ENCODE measurements at places on chromosomes 7 and 10.

- DNase-seq = no peak
Observed at GRCh38 chr10:109127363-109127762, 795.9 kb downstream of the XPNPEP1 start.

DNA sequence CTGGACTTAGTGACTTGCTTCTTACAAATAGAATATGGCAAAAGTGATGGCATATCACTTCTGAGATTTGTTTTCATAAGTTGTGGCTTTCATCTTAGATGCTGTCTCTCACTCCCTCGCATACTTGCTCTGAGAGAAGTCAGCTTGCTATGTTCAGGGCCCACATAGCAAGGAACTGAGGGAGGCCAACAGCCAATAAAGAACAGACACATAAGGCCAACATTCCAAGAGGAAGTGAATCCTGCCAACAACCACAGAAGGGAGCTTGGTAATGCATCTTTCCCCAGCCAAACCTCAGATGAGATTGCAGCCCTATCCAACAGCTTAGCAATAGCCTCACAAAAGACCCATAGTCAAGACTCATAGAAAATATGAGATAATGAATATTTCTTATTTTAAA, 39.2 kb upstream of the DMTF1 start:
- DNase-seq = no peak

DNA sequence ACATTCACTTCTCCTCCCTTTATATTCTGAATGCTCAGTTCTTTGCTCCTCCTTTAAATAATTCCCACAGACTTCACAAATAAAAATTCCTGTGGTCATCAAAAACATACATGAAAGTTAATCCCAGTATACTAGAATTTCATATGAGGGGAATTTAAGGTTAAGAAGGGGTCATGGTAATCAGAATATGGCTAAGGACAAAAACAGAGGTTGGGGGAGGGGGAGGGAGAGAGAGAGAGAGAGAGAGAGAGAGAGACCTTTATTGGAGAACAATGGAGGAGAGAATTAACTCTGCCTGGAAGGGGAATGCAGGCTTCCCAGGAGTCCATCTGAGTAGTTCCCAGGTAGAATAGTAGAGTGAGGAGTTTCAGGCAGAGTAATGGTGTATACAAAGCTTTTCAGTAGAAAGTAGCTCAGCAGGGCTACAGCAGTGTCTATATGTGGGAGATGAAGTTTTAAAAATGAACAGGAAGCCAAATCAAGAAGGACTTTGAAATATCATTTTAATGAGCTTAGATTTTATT, 5.2 kb upstream of the CUBN start:
- no peak for DNase-seq

DNA sequence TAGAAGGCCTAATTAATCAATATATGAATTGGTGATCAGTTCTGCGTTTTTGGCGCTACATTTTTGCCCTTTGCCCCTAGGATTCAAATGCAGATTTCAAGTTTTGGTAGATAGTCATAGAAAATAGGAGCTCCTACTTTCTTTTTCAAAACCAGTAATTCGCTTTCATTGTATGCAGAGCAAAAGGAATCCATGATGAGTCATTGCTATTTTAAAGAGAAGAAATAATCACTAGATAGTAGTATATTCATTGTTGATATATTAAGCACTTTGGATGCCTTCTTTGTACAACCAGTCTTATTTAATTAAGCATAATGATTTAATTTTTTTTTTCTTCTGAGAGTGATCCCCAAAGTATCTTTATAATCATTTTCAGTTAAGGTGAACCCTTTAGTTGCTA, 50.3 kb downstream of the CSTF2T start:
- DNase-seq = no peak

GRCh38 chr7:73730485-73730884, 8.1 kb downstream of the ABHD11 start:
- DNase-seq = no peak

- DNase-seq = no peak
Observed at GRCh38 chr10:60480865-60481563, 91.3 kb upstream of the ANK3 start.

- peak; percentile 93 for DNase-seq
Observed at GRCh38 chr7:87216701-87217508, 2.6 kb downstream of the TMEM243 start.

GRCh38 chr10:30062090-30062489, 2.7 kb upstream of the JCAD start:
- DNase-seq = no peak

DNA sequence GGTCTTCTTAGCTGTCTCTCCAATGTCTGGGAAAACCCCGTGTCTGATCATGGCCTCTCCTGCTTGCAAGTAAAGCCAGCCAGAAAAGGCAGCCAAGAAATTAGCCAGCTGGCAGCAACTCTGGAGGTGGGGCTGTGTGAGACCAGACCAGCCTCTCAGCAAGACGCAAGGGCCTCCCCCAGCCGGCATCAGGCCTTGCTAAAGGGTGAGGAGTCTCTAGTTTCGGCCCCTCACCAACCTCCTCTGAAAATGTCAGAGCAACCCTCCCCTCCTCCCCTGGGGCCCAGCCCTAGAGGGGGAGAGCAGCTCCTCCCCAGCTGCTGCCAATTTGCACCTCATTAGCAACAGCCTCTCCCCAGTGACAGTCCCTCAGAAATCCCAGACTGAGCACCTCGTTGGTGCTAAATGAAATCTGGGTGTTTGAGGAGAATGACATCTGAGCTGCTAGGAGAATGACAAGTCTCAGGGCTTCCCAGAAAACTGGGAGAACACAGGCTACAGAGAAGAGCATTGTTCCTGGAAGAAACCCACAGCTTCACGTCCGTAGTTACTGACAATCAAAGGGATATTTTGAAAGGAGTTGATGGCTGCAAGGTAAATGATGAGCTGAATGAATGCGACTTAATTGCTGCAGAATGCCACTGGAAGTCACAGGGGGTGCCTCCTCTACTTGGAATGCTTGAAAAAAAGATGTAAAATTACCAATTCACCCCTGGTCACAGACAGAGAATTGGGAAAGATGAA, 25.9 kb downstream of the DGKI start:
- DNase-seq = peak; percentile 85

- no peak for DNase-seq
Observed at GRCh38 chr7:129958643-129959470, 6.1 kb upstream of the UBE2H start.

- peak; percentile 1 for DNase-seq
Observed at GRCh38 chr10:90352288-90352687, 505.6 kb downstream of the HTR7 start.

GRCh38 chr7:155848691-155849669, 36.7 kb upstream of the SHH start:
- no peak for DNase-seq

- peak; percentile 75 for DNase-seq
Observed at GRCh38 chr7:28037220-28038010, 143.2 kb downstream of the JAZF1 start.

DNA sequence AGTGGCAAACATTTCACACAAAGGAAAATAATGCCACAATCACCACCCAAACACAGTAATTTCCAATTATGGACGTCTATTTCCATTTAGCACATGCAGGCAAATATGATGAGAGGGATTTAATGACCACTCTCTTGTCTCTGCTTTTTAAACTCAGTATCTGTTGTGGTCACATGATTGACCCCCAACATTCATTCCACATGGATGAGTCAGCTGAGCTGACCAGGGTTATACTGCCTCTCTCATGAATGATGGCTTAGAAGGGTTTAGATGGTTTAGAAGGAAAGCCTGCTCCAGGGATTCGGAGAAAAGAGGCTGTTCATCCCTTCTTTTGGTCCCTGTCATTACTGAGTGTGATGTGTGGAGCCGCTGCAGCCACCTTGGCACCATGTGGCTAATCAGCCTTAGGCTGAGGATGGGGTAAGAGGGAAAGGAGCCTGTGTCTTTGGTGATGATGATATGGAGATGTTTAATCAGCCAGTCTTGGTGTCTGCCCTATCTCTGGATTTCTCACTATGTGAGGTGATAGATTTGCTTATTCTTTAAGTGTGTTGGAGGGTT, 38.2 kb upstream of the JAKMIP3 start:
- no peak for DNase-seq

DNA sequence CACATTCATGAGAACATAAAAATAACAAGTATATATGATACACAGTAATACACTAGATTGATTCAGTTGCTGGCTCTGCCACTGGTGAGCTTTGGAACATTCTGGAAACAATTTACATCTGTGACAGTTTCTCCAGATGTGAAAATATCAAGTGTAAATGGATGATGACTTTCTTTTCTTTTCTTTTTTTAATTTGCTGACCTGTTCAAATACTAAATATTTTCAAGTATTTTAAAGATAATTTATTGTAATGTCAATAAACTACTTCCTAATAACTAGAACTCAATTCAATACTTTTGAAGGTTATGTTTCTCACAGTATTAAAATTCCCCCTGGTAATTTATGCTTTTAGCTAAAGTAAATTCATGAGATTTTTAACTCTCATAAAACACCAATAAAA, 180.3 kb downstream of the CRPPA start:
- no peak for DNase-seq

DNA sequence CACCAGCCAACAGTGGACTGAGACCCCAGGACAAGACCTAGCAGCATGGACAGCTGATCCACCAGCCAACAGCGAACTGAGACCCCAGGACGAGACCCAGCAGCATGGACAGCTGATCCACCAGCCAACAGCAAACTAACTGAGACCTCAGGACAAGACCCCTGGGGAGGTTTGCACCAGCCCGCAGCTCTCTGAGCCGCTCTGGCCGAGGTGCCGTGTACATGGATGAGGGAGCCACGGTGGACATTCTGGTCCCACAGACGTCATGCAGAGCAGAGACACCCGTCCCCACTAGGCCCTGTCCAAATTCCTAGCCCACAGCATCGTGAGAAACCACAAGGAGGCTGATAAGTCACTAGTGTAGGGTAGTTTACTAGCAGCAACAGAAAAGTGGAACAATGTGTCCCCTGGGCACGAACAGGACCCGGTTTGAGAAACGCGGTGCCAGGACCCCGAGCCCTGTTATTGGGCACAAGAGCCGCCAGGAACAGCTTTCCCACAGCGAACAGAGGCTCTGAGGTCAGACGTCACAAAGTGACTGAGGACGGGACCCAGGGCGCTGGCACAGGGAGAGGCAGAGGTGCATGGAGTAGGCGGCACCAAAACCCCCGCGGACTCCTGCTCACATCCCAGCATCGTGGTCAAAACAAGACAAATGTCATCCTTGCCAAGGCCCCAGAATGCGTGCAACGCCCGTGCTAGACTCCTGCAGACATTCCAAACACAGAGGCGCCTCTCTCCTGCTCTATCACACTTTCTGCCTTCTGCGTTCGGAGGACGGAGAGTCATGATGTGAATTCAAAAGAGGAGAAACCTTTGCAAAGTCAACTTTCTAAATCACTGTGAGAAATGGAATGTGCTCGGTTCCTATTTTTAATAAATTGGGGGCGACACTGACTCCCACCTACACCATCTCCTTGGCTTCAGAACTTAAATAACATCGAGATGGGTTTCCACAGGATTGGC, 8.1 kb downstream of the STK32C start:
- no peak for DNase-seq

DNA sequence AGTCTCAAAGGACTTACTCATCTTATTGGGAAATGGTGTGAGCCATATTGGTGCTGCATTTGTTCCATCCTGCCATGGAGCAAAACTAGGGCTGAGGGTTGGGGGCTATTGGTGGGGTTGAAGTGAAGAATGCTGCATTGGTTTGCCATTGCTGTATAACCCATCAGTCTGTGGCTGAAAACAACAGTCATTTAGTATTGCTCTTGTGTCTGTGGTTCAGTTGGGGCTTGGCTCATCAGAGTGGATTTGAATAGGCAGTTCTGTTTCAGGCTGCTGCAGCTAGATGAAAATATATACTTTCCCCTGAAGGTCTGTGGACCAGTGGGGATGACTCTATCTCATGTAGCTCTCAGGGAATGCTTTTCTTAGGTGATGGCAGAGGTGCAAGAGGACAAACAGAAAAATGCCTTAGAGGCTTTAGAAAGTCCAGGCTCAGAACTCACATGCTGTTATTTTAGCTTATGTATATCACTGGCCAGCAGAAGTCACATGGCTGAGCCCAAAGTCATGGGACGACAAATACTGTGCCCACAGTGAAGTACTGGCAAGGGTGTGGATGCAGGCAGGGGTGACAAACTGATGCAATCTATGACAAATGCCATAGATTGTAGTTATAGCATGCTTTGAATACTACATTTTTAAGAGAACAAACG, 15.2 kb upstream of the EXOC6 start:
- DNase-seq = peak; percentile 21

GRCh38 chr10:132588301-132589013, 50.9 kb downstream of the INPP5A start:
- peak; percentile 43 for DNase-seq

GRCh38 chr10:74018241-74018640, 20.3 kb downstream of the VCL start:
- DNase-seq = no peak
